HT1080 (cell line): ENCODE measurements at places on chromosomes 11 and 22.

DNA sequence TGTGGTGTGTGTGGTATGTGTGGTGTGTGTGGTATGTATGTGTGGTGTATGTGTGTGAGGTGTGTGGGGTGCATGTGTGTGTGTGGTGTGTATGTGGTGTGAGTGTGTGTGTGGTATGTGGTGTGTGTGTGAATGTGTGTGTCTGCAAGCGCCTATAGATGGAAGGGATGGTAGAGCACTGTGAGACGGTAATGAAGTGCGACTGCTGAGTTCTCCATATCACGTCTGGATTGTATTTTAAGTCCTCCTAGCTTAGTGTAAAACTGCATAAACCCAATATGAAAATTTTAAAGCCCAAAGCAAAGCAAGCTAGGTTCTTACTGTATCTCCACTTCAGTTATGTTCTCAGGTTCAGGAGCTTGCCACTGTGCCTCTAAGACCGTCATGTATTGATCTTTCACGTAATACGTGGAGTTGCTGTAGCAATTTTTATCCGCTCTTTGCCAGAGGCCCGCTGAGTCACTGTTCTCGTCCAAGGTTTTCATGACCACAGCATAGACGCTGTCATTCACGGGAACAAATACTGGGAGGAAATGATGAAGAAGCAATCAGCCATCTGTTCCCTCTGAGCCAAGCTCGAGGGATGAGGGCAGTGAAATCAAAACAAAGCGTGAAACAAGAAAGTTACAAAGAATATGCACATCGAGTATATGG, 5.5 kb downstream of the PLET1 start:
- peak; percentile 84 for DNase-seq

DNA sequence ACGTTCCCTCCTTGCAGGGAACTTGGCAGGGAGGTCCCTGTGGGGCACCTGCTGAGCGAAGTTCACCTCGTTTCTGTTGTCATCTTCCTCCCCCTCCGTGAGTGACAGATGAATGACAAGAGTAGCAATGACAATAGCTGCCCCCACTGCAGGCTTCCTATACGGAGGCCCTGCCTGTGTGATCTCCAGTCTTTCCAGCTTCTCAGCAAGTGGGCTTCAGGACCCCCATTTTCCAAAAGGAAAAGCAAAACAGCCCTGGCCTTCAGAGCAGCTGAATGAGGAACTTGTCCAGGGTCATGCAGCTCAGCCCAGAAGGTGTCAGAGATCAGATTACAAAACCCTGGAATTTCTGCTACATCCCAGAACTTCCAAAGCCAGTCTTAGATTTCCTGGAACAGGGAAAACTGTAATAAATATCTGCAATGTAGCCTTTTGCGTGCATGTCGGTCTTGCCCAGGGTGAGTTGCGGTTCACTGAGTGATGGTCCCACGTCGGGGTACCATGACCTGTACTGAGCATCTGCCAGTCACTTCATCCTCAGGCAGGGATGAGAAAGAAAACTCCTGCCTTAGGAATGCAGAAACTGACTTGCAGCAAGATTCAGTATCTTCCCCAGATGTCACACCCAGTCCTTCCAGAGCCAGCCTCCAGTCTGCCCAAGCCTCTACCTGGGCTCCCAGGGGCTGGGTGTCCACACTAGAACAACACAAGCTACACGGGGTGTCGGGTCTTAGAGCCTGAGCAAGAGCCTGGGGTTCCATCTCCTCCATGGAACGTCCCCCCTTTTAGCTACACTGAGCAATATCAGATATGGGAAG, 1457.0 kb downstream of the BRD1 start:
- no peak for DNase-seq

- DNase-seq, result no peak
Measured at GRCh38 chr11:117669062-117669461, 128.0 kb downstream of the DSCAML1 start.

- no peak for DNase-seq
Measured at GRCh38 chr22:30881361-30882183, 87.0 kb downstream of the MORC2 start.

DNA sequence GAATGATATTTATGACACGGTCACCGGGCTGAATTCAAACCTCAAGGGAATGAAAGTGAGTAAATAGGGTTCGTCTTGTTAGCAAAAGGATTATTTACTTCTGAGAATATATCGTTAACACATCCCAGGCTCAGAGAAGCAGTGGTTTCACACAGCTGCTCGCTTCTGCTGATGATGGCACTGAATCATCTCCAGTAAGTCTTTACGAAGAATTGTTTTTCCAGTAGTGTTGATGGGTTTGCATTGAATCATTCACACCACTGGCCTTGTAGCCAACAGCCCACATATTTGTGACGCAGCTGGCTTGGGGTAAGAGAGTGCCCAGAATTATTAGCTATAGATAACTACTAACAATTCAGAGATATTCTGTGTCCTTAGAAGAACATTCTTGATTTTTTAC, 236.3 kb downstream of the CADM1 start:
- DNase-seq, result no peak

DNA sequence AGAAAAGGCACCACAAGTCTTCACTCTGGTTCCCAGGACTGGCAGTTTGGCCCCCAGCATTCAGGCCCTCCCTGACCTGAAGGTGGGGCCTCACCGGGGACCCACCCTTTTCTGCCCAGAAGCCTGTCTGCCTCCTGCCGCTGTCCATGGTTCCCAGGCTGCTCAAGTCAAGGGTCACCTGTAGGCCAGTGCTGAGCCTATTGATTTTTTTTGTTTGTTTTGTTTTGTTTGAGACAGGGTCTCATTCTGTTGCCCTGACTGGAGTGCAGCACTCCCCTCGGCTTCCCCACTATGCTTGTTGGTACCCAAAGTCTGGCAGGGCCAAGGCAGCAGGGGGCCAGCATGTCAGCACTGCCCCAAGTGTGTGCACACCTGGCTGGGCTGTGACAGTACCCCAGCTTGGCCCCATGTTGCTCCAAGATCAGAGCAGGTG, 11.0 kb upstream of the MED17 start:
- no peak for DNase-seq

DNA sequence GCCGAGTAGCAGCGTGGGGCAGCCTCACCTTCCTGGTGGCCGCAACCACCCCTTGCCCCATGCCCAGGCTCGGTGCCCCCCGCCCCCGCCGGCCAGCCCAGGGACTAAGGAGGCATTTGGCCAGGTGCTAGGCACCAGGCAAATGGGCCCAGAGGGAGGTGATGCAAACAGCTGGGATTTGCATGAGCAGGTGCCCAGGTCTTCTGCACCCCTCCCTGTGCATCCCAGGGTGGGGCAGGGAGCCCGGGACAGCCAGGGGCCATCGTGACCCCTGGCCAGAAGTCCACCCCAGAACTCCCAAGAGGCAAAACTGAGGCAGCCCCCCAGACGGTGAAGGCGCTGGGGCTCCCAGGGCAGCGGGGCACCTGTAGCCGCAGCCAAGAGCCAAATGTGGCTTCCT, 18.1 kb downstream of the TRPM5 start:
- DNase-seq, result no peak

DNA sequence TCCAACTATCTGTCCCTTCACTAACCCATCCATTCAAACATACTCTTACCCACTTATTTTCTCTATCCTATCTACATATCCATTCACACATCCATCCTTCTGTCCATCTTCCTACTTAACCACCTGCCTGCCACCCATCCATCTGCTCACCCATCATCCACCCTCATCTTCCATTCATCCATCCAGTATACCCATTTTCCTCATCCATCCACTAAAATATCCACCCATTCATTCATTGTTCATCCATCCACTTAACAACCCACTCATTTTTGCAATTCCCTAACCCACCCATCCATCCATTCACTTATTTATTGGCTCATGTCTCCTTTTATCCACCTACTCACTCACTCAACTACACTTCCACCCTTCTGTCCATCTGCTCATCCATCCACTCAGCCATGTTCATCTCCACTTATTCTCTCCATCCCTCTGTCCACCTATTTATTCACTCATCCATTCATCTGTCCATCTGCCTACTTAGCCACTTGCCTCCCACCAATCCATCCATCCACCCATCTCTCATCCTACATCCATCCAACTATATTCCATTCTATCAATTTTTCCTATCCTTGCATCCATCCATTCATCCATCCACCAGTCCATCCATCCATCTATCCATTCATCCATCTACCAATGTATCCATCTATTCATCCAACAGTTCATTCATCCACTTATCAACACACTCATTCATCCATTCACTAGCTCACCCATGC, 10.6 kb downstream of the LHFPL7 start:
- DNase-seq, result no peak

DNA sequence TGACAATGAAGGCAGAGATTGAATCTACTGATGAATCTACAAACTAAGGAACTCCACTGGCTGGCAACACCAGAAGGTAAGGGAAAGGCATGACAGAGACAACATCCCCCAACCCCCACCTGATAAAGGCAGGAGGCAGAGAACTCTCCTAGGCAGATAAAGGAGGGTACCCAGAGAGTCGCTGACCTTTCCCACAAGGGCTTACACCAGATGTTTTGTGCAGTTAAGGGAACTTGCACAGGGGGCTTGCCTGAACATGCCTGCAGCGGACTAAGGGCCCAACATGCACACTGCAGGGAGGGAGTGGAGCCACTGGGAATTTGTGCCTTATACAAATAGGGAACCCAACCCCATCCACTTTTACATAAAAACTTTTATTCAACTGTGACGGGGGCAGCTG, 1996.9 kb upstream of the RAG2 start:
- no peak for DNase-seq

DNA sequence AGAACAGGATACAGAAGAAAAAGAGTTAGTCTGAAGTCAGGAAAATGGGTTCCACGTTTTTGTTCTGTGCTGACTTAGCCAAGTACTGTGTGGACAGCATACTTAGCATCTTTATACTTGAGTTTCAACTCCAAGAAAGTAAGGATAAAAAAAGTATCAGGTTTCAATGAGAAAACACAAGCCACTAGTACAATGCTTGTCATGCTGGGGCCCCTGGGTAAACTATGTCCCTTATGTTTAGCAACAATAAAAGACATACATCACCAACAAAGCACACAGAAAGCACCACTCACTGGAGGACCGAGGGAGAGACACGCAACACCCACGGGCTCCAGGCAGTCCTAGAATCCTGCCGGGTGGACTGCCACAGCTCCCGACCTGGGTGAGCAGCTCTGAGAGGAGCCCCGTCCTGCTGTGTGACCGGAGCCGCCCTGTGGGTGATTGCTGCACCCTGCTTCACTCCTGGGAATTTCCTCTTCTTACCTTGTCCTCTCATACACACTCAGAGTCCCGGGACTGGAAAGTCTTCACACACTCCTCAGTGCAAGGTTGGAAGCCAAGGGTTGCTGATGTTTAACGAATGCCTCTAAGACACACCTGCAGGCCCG, 890.5 kb downstream of the BRD1 start:
- no peak for DNase-seq

DNA sequence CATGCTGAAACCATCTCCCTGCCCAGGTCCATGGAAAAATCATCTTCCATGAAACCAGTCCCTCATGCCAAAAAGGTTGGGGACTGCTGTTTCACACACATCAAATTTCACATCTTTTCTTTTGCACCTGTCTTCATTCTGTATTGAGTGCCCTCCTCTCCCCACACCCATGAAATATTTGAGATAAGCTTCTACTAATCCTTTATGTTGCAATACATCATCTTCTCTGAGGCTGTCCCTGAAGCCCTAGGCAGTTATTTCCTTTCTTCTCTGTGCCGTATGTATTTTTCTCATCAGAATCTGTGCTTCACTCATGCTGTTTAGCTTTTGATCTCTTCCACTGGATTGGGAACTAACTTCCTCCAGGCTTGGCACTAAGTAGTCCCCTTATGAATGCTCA, 40.0 kb upstream of the RRM1 start:
- DNase-seq, result no peak

- no peak for DNase-seq
Measured at GRCh38 chr11:14253421-14253820, 105.6 kb downstream of the RRAS2 start.
